ENCODE measurements at places on chromosomes 2 and 18.

- DNase-seq = no peak
These were observed 77.3 kb upstream of the RPL31 start for GRCh38 chr2:100924520-100925451.

DNA sequence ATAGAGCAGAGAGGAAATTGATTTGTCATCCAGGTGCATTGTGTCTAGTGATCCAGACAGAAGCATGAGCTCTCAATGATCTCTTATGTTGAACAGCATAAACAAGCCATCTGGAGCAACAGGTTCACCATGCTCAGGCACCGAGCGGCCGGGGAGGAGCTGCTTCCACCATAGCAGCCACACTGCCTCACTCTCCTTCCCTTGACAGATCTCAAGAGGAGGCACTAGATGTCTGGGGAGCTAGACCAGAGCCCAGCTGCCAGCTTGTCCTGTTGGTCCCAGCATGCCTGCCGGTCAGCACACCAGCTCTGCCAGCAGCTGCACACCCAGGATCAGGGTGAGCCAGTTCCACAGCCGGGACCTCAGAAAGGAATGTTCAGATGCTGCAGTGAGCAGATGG is 17.5 kb upstream of the LONRF2 start:
- no peak for DNase-seq

- DNase-seq = no peak
These were observed 61.8 kb downstream of the RFTN2 start for GRCh38 chr2:197613509-197613987.

DNA sequence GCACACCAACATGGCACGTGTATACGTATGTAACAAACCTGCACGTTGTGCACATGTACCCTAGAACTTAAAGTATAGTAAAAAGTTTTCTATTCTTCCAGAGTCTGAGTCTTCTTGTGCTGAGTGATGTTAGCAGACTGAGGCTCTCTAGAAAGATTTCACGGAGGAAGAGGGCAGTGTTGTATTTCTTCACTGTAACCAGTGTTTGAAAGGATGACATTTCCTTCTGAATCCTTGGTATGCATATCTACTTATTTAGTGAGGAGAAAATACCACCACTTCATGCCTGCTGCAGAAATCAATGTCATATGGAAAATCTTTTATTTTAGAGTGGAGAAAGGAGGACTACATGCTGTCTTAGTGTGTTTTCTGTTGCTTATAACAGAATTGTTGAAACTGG is 357.1 kb downstream of the CCDC85A start:
- DNase-seq = no peak

- no peak for DNase-seq
These were observed 5.3 kb downstream of the MAP4K3 start for GRCh38 chr2:39431592-39432316.
